ENCODE measurements at places on chromosomes 1 and 21. TPM values are rescaled to one million over a fixed set of nuclear protein-coding genes. Genes with fewer than 3 reads are reported as not detected.

EIF4G3 gene
- 48.2 TPM for total RNA-seq

GRCh38 chr1:183051546-183051945 lies 28.3 kb downstream of the LAMC1 start:
- DNase-seq, result no peak

PRDM2 gene
- 36.3 TPM for total RNA-seq

DNA sequence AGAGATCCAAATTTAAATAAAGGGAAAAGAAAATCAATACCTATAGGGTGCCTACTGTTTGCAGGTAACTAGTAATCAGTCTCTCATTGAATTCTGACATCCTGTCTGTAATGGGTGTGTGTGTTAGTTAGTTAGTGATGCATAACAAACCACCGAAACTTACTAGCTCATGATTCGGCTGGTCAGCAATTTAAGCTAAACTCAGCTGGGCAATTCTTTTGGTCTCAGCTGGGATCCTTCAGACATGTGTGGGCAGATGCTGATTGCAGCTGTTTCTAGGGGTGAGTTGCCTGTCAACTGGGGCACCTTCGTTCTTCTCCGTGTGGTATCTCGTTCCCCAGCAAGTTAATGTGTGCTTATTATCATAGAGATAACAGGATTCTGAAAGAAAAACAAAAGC lies 40.2 kb upstream of the ZNF124 start:
- DNase-seq, result no peak

- peak; percentile 59 for DNase-seq
Measured at GRCh38 chr1:202143768-202144401, 652 bp downstream of the ARL8A start.

GRCh38 chr1:28196330-28196729 lies 19.8 kb upstream of the PTAFR start:
- no peak for DNase-seq

BCL2L15 gene
- total RNA-seq, result 0.97 TPM

PTGER3 gene
- total RNA-seq, result 22.6 TPM

All from left cardiac atrium (tissue), 4 donors.